ENCODE measurements at places on chromosomes 5 and 9. TPM values are rescaled to one million over a fixed set of nuclear protein-coding genes. Genes with fewer than 3 reads are reported as not detected.

DNA sequence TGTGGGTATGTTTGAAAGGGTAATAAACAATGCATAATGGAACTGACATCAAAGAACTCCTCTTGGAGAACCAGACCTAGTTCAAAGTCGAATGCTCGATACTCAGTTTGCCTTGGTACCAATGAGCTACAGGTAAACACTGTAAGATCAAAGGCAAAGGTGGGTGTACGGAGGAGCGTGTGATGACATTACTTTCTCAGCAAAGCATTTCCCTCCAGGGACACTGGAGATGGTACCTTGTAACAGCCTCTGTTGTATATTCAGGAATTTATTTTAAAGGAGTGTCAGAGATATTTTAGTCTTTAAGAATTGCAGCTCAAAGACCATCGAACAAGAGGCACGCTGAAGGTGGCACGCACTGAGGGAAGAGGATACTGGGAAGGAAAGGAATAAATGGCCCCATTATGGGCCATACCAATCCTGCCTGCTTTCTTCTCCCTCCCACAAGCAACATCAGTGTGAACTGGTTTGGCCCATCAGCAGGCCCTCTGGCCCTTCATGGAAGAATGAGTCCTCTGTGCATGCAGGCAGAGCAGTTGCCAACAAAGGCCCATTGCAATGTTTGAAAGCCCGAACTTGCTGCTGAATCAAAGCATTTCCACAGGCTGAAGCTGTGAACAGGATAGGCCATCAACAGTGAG lies 410.2 kb downstream of the ACTL7B start:
- no peak for DNase-seq

DNA sequence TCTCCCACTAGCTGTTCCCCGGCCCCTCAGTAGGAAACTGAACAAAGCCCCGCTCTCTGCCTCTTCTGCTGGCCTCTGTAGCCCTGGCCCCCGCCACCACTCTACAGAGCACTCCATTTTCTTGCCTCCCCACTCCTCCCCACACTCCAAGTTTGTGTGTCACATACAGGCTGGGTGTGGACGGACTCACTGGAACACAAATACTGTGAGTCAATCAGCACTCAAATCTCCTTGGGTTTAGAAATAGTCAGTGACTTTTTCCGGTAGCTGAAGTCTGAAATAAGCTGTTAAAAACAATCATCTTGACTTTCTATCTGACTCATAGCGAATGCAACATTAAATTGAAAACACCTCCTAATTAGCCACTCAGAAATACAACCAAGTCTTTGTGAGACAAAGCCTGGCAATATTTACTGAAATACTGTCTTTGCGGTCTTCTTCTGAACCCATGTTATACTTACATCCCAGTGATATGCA lies 122.5 kb downstream of the LHFPL2 start:
- DNase-seq, result no peak

DNA sequence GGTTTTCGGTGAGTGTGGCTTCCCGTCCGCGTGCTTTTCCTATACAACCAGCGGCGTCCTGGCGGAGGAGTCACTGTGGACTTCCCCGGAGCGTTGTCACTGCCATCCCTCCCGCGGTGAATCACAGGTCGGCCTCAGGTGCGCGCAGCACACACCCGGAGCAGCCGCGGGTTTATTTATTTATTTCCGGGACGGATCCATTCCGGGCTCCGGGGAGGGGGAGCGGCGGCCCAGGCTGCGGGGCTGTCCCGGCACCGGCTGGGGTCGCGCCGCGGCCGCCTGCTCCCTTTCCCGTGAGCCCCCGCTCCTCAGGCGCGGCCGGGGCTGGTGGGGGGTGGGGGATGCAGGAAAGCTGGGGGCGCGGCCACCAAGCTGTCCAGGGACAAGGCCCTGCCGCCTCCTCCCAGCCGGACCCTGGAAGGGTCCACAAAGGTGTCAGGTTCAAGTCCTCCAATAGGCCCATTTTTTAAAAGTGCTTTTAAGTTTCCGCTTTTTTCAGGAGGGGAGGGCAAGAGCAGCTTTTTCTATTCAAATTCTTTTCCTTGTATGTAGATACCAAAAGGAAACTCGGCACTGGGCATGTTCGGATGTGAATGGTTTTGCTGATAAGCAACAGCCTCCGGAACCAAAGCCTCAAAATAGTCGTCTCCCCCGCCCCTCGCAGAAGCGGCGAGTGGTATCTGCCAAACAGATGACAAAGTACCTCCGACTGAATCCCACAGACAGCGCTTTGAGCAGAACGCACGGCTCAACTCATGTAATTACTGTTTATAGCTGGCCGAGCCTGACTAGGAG lies 192.5 kb downstream of the CD180 start:
- peak; percentile 89 for DNase-seq

GRCh38 chr5:53779541-53779981 lies 219.1 kb downstream of the NDUFS4 start:
- DNase-seq, result peak; percentile 6

GRCh38 chr9:17782430-17783149 lies 203.7 kb downstream of the SH3GL2 start:
- DNase-seq, result no peak

DNA sequence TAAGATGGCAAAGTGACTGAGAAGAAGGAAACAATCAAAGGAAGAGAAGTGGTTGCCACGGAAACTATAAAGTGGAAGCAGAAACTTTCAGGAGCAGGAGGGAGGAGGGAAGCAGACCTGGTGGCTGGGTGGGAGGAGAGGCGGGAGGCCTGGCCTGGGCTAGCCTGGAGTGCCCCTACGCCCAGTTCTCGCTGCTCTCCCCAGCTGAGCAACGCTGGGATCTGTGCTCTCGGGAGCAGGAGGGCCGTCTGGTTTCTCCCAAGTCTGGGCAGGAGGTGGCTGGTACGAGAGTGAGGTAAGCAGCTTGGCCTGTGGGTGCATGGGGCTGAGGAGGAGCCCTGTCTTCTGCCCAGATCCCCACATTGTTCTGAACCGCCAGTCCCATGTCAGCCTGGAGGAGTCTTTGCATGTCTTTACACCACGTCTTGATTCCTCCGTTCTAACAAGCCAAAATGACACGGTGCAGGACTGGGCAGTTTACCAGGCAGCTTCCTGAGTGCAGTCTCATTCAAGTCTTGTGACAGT lies 15.0 kb upstream of the DAB2IP start:
- no peak for DNase-seq

- DNase-seq, result no peak
Measured at GRCh38 chr5:74670396-74671038, 14.5 kb upstream of the HEXB start.

- no peak for DNase-seq
Measured at GRCh38 chr5:132215329-132215728, 12.3 kb downstream of the P4HA2 start.

GRCh38 chr5:92320446-92320845 lies 937.3 kb upstream of the ARRDC3 start:
- DNase-seq, result no peak

DNA sequence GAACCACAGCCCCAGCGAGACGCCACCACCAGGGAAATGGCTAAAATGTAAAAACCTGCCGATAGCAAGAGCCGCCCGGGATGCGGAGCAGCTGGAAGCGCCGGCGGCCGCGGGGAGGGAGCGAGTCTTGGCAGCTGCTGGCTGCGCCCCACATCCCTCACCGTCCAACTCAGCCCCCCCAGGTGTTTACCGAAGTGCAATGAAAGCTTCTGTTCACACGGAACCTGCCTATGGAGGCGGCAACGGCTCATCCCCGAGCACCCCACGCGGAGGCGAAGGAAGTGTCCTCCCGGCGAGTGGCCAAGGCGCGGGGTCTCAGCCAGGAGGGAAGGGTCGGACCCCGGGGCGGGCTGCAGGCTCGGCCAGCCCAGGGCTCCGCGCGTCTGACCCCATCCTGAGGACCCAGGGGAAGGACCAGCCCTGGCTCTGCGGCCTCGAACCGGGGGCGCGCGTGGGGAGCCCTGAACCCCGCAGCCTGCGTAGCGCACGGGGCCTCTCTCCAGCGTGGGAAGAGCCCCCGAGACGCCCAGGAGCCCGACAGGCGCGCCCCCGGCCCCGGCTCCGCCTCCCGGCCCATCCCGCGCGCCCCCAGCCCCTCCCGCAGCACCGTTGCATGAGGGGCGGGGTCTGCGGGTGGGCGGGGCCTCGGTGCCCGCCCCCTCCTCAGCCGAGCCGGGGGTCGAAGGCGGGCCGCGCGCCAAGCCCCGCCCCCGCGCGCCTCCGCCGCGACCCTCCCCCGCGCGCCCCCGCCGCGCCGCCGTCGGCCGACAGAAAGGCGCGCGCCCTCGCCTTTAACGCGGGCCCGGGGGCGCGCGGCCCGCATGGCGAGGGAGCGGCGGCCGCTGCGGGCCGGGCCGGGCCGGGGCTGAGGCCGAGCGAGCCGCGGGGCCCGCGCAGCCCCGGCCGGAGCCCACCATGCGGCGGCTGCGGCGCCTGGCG lies at the start of gene DIPK1B:
Gene DIPK1B, plus strand, starts transcription at position 822 of the 939 bp plus-strand sequence. Its CDS starts 94 bp downstream, at position 916.
- no peak for DNase-seq

DNA sequence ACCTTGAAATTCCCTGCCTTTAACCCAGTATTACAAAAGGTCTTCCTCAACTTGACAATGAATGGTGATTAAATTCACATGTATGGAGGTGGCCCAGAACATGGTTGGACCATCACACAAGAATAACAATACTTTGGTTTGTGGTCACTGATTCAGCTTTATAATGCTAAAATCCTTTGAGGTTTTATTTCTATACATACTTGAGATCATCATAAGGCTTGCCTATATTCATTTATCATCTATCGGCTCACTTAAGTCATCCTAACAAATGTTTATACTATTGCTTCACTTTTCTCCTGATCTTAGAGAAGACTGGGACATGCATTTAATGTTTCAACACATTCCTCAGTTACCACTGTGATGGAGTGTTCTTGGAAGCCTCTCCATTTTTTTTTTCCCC lies 191.3 kb downstream of the DMAC1 start:
- no peak for DNase-seq

- DNase-seq, result no peak
Measured at GRCh38 chr5:23530571-23530970, 23.2 kb downstream of the PRDM9 start.

GRCh38 chr9:109914280-109915027 lies 134.5 kb downstream of the PALM2AKAP2 start:
- no peak for DNase-seq

- DNase-seq, result no peak
Measured at GRCh38 chr5:75037106-75037505, 15.3 kb downstream of the GCNT4 start.

DNA sequence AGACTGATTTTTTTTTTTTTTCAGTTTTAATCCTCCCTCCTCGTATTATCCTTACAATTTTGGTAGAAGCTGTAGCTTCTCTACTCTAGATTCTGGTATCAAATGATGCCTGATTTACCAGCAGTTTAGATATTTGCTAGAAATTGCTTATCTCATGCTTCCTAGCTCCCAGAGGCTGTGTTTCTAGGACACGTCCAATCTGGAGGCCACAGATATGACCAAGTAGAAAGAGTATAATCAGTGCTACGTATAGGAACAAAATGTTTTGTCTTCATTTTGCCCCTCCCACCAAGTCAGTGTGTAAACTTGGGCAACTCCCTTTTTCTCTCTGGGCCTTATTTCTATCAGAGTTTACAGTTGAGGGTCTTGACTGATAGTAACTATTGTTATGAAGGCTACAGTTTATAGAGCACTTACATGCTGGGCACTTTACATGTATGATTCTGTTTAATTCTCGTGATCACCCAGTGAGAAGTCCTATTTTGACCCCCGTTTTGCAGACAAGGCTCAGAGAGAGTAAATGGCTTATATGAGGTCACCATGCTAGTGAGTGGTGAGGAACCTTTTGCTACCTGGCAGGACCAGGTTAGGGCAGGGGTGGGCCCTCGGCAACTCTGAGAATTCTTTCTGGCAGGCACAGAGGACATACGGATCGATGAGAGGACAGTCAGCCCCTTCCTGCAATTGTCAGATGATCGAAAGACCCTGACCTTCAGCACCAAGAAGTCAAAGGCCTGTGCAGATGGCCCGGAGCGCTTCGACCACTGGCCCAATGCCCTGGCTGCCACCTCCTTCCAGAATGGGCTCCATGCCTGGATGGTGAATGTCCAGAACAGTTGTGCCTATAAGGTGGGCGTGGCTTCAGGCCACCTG lies 7.6 kb downstream of the HDHD3 start:
- no peak for DNase-seq

DNA sequence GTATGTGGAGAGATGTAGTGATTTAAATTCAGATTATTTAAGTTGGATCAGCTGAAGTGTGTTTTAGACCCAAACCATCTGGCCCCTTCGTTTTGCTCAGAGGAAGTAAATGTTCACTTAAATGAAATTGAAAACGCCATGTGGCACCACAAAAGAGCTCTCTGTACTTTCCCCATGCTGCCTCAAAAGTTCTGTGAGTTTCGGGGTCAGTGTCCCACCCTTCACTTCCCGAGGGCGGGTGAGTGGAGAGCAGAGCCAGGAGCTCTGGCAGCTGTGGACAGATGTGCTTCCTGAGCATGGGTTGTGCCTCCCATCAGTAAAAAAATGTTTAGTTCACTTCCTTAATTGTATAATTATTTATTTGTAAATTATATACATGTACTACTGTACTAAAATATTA lies 48.4 kb downstream of the PSD2 start:
- DNase-seq, result no peak

DNA sequence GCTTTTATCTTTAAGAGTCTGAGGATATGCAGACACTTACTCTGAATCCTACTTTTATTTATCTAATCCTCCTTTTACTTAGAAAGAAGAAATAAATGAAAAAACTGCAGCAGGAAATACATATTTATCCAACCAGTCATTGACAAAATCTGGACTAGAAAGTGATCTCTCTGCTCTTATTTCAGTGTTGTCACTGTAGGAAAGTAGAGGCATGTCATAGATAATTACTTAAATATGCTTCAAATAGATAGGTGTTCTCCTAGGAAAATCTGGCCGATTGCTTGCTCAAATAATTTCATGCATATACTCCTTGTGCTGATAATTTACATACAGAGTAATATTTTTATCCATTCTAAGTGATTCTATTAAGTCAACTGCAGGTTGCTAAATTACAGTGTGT lies 2001.9 kb upstream of the C9orf72 start:
- no peak for DNase-seq

The PTGDS gene
- 29.6 TPM for polyA plus RNA-seq

The FCN2 gene
- polyA plus RNA-seq, result 0.14 TPM

The ZFAND5 gene
- polyA plus RNA-seq, result 180 TPM

The PCDHB4 gene
- 1.7 TPM for polyA plus RNA-seq

The TMEM215 gene
- not detected for polyA plus RNA-seq

The TYRP1 gene
- polyA plus RNA-seq, result 9.8 TPM

The PCDHGA2 gene
- polyA plus RNA-seq, result 6.5 TPM

The MOB3B gene
- polyA plus RNA-seq, result 16.8 TPM

The FAM219A gene
- 15.5 TPM for polyA plus RNA-seq
